ENCODE measurements at places on chromosomes 16 and 17.

GRCh38 chr17:19248928-19249574 is 11.9 kb downstream of the EPN2 start:
- DNase-seq = no peak

- peak; percentile 24 for DNase-seq
These were observed at the start of gene HBQ1 for GRCh38 chr16:180101-180675. TSS of gene HBQ1 (plus strand) at chr16:180459. CDS start at chr16:180487, 28 bp downstream.

DNA sequence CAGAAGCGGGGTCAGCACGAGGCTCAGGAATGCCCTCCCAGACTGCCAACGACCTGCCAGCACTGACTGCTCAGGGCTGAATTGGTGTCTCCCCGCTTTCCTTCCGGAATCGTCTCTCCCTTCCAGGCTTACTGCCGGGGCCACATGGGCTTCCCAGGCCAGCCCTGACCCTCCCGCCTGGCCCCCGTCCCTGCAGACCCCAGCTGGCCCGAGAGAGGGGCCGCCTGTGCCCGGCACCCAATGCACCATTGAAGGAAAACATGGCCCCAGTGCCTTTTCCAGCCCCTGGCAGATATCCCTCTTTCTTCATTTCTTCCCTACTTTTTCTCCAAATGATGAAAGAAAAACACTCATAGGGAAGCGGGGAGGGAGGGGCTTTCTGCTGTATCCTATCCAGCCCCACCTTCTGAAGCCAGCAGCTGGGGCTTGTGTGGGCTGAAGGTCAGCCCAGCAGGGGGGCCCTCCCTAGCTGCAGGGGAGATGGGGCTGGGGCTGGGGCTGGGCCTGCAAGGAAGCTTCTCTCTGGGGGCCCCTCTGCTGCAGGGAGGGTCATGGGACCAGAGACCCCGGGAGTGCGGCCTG is 25.9 kb downstream of the ZNF469 start:
- no peak for DNase-seq

DNA sequence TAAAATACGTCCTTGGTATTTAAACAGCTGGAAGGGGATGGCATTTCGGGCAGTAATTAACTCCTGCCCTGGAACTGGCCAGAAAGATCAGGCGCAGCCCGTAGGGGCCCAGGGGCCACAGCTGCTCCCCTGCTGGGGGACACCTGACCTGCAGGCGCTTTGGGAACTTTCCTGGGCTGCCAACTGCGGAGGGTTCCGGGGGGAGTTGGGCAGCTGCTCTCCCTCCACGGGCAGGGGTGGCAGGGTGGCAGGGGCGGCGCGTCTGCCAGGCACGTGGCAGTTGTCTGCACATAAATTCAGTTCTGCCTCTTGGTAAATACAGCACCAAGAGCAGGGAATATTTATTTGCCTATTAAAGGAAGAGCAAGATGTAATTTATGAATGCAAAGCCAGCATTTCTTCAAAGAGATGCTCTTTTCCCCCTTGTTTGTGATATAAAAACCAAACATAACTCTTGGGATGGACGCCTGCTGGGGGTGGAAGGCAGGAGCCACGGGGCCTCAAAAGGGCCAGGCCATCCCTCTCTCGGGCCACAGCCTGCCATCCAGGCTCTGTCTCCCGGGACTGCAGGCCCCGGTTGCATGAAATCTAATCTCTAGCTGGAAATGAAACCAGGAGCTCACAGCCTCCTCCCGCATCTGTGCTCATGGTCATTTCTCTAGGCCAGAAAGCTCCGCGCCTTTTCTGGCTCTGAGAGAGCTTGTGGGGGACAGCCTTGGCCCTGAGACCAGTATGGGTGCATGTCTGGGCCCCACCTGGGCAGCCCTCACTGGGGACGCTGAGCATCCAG is 29.9 kb upstream of the CHMP6 start:
- DNase-seq = no peak

DNA sequence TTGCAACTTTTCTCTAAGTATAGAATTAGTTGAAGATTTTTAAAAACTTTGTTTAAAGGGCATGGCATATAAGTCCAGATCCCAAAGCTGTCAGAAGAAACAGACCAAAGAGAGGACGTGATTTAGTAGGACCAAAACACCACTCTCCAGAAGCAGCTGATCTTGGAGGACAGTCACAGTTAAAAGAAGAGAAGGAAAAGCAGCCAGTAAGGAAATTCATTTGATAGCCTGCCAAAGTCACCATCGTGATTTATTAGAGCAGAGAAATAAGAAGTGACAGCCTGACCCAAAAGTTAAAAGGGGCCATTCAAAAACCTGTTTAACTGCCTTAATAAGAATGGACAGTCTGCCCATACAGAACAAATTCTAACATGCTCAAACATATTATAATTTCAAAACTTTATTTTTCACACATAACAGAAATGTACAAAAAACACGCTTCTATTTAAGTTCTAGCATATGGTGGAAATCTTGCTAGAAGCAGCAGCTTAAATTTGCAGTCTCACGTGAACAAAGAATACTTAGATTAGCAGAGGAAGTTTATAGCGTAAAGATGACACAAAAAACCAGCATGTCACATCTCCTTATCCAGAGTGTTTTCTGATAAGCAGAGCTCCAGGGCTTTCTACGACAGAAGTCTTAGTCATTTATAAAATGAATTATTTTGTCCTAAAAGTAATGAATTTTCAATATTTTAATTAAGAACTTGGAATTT is 37.2 kb downstream of the TXNDC11 start:
- DNase-seq = no peak

DNA sequence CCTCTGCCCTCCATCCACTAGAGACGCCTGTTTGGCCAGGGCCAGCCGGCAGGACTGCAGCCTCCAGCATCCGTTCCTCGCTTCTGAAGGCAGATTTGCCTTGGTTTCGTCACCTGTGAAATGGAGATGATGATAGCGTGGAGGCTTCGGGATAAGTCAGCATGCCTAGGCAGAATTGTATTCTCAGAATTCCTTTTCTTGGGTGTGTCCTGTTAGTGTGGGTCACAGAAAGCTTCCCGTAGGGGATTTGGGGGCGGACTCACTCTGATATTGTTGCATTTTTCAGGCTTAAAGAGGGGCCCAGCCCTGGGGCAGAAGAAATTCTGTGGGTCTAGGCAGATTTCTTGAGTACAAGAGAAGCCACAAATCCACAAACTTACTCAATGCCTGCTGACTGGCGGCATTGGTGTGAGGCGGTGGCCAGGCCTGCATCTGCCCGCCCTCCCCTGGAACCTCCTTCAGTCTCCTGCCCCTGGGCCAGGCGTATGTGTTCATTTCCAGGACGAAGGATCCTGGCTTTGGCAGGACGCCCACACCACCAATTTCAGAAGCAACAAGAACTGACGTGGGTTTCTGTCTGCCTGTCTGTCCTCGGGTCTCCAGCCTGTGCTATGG is 17.6 kb downstream of the CCDC42 start:
- DNase-seq = no peak

- DNase-seq = no peak
These were observed 1.5 kb upstream of the RCVRN start for GRCh38 chr17:9906616-9907015.

GRCh38 chr17:7858522-7858810 is 663 bp downstream of the CYB5D1 start:
- DNase-seq = no peak

DNA sequence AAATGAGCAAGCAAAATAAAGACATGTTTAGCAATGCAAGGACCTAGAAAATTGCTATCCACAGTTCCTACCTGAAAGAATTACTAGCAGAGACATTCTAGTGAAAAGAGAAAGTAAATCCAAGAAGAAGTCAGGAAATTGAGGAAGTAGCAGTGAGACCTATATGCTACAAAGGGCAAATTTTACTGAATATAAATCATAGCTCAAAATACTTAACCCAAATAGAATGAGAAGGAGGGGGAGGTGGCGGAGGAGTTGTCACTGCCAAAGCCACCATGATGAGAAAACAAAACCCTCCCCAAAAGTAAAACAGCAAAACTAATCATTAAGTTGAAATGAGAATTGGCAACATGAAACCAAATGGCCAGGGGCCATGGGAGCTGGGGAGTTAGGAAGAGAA is 39.3 kb downstream of the PITPNM3 start:
- DNase-seq = no peak

DNA sequence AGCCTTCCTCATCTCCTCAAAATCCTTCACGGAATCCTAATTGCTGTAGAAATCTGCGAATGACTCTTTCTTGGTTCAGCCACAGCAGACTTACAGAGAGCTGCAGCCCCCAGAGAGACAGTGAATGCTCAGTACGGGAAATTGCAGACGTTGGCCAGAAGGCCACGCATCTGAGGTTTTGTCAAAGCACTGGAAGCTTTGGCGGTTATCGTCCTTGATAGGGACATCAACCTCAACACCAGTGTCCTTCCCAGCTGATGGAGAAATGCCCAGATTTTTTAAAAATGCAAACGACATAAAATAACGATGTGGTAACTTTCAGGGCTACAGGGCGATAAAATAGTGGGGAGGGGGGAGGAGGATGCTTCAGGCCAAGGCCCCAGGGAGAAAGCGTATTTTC is 166.6 kb upstream of the CIBAR2 start:
- no peak for DNase-seq

- DNase-seq = no peak
These were observed 27.4 kb downstream of the IRF8 start for GRCh38 chr16:85926370-85926769.

DNA sequence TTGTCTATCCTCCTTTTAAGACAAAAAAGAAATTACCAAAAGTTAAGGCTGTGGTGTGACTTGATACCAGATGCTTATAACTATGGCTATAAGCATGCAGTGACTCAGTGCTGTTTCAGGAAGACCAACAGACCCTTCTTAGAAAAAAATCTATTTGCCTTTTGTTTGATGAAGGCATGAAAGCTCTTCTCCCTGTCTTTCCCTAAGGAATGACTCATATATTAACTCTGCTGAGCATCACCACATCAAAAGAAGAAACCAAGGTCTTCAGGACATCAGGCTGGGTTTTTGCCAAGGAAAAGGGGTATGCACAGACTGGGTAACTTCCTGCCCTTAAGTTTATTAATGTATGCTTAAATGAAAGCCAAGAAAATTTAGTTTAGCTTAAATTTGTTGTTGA is 47.1 kb downstream of the VMP1 start:
- no peak for DNase-seq

DNA sequence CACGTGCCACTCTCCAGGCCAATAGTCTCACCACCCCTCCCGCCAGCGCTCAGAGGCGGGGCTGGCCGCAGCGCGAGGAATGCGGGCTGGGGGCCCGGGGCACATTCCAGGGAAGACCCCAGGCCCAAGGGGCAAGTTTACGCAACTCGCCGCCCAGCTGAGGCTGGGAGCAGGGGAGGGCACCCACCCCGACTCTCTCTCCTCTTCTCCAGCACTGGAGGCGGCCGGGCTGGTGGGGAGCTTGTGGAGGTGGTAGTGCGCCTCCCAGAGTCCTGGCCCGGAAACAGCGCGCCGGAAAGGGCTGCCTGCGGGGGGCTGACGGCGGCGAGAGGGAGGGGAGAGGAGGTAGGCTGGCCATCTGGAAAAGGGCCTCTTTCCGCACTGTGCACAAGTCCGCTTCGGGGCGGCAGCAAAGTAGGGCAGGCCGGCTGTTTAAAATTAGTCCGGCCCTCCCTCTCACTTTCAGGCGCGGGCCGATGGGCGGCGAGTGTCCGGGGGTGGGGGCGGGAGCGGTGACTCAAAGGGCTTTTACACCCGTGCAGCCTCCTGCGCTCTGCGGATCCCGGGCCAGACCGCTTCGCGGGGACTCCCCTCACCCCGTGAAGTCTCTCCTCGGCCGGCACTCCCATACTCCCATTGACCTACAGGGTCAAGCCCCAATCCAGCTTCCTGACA is 1.1 kb downstream of the FHOD1 start:
- peak; percentile 46 for DNase-seq

- DNase-seq = no peak
These were observed 33.8 kb downstream of the PIPOX start for GRCh38 chr17:29076722-29077121.

- no peak for DNase-seq
These were observed 90.4 kb upstream of the PLEKHM1 start for GRCh38 chr17:45580924-45581323.

- DNase-seq = no peak
These were observed 9.9 kb downstream of the TBX4 start for GRCh38 chr17:61461967-61462718.

- DNase-seq = peak; percentile 13
These were observed 220 bp upstream of the ARHGAP44 start for GRCh38 chr17:12789075-12789480.

GRCh38 chr17:66330646-66331037 is 28.2 kb downstream of the PRKCA start:
- DNase-seq = no peak

DNA sequence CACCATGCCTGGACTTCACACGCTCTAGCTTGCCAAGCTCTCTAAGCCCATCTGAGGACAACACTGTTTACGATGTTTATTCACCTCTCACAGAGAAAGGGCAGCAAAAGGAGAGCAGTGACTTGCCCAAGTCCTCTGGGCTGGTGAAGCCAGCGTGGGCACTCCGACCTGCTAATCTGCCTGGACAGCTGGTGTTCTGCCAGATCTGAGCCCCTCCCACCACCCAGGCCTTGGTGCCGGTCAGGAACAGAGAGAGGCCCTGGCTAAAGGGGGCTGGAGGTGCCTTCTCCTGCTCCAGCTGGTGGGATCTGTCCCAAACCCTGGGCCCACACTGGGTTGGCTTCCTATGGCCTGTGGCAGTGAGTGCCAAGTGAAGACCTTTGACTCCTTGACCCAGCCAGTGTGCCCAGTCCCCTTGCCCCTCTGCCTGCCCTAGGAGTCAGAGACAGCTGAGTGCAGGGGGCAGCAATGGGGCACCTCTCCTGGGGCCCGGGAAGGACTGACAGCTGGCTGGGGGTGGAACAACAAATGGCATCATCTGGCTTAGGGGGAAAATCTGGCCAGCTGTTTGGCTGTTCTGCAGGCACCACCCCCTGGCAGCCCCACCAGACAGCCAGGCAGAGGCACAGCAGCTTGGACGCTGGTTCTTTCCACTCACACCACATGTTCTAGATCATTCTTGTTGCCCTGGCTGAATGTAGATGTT is 1.8 kb upstream of the SLC4A1 start:
- DNase-seq = no peak
